ENCODE measurements at places on chromosomes 13 and 19.

GRCh38 chr19:39196320-39196719 is 444 bp upstream of the NCCRP1 start:
- DNase-seq = no peak

- DNase-seq = no peak
These were observed 34.4 kb downstream of the NUP58 start for GRCh38 chr13:25335856-25336255.

DNA sequence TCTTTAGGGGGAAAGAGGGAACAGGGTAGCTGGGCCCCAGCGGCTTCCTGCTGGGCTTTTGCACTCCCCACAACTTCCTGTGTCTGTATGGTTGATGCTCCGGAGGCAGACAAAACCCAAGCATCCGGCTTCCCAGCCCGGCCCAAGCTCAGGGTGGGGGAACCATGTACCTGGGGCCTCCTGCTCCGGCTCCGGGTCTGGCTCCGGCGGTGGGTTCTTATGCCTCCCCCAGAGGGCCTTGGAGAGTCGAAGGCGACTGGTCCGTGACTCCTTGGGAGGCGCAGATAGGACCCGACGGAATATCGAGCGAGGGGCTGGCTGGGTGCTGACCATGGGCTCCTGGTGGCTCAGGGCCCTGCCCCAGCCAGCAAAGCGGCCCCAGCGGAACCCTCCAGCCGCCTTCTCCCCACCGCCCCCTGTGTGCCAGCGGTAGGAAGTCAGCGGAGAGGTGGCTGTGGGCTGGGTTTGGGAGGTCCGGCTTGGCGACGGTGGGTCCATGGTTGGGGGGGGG is 428 bp downstream of the RASAL3 start:
- DNase-seq = no peak

GRCh38 chr13:30685987-30686386 is 49.4 kb upstream of the ALOX5AP start:
- DNase-seq = no peak

GRCh38 chr13:104002216-104002615 is 936.0 kb upstream of the SLC10A2 start:
- DNase-seq = no peak

- DNase-seq = no peak
These were observed 10.5 kb upstream of the NTN5 start for GRCh38 chr19:48683349-48683748.

DNA sequence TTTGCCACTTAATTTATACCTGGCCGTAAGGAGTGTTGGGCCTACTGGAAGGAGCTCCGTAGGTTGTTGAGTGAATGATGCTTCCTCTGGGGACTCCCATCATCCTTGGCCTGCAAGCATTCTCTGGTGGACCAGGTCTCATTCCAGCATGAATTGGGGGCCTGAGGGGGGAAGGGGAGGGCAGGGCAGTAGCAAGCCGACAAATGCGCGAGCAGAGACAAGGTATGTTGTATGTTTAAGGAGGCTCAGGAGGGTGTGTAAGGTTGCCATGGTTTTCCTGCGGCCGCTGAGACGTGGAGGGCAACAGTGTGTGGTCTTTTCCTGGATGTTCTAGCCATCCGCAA is 749 bp downstream of the ZNF264 start:
- no peak for DNase-seq

DNA sequence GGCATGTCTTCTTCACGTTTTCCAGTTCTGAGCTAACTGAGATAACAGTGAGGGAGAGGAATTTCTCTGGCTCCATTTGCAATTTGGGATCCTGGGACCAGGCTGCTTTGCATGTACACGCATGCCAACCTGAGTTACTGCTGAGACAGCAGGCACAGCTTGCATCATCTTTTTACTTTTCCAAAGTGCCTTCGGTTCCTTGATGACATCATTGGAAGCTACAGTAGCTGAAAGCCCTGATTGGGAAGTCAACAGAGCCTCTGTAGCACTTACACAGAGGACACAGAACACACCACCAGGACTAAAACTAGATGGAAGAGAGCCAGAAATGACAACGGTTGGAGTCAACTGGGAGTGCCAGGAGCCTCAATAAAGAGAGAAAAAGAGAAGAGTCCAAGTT is 399.1 kb upstream of the GPC6 start:
- no peak for DNase-seq

- no peak for DNase-seq
These were observed 216.3 kb upstream of the PRR20A start for GRCh38 chr13:56924401-56924800.

- no peak for DNase-seq
These were observed 105.0 kb downstream of the DGKH start for GRCh38 chr13:42153199-42154113.

- no peak for DNase-seq
These were observed 9.7 kb downstream of the EFNA2 start for GRCh38 chr19:1295169-1296012.

Measured in NCI-H2171 (cell line).